Urinary bladder (tissue), 4 donors: ENCODE measurements at places on chromosomes 6 and 20. TPM values are rescaled to one million over a fixed set of nuclear protein-coding genes. Genes with fewer than 3 reads are reported as not detected.

The GRIK2 gene
- 32.3 TPM for total RNA-seq

The CLPSL2 gene
- not detected for total RNA-seq

The C20orf141 gene
- total RNA-seq, result not detected

The DDO gene
- 0.63 TPM for total RNA-seq

The TAAR1 gene
- not detected for total RNA-seq

- peak; percentile 45 for DNase-seq
Measured at GRCh38 chr6:42898891-42899361, 16.9 kb upstream of the PTCRA start.

DNA sequence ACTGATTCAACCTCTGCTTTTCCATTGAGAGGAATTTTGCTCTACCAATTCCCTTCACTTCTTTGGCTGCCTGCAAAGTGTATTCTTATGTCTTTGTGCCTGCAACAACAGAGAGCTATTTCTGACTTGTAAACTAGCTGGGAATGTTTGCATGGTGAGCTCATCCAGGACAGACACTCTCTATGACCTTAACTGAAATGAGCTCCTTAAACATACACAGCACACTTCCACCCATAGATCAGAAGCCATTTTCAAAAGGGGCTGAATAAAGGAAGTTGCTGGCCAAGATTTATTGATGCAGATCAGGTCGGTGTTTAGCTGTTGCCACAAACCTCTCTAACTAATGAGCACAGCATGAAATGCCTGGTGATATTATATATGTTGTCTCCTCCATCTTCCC lies 377.7 kb downstream of the BTBD9 start:
- DNase-seq, result peak; percentile 37

GRCh38 chr6:146489468-146490151 lies 54.0 kb upstream of the RAB32 start:
- no peak for DNase-seq

GRCh38 chr6:123016431-123017103 lies 20.5 kb downstream of the CLVS2 start:
- no peak for DNase-seq

DNA sequence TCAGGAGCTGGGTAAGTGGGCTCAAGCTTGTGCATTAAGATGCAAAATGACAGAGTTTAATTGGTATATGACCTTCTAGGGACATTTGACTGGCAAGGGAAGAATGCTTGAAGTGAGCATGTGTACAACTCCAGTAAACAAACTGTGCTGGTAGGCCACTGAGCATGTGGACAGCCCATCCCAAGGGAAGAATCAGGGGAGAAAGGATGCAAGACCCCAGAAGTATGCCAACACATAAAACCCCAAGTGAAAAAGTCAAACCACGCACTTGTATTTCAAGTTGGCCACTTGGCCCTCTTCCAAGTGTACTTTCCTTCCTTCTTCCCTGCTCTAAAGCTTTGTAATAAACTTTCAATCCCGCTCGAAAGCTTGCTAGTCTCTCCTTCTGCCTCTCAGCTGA lies 10.4 kb upstream of the THBD start:
- DNase-seq, result no peak

DNA sequence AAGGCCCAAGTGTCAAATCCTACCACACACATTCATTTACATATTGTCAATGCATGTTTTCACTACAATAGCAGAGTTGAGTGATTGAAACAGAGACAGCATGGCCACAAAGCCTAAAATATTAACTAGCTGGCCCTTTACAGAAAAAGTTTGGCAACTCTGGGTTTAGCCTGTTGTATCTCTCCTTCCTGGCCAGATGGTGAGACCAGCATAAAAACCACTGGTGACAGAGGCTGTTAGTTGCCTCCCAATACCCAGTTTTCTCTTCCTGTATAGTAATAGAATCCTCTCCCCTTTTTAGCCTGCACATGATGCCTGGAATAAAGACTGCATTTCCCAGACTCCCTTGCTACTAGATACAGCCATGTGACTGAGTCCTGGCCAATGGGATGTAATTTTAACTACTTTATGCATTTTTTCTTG lies 100.0 kb upstream of the TAB2 start:
- no peak for DNase-seq

GRCh38 chr6:112503091-112503596 lies 156.0 kb downstream of the RFPL4B start:
- DNase-seq, result no peak

- DNase-seq, result no peak
Measured at GRCh38 chr6:157579467-157580031, 198.6 kb downstream of the ZDHHC14 start.
